ENCODE measurements at places on chromosomes 6 and 20.

GRCh38 chr6:122020588-122021264, 378.7 kb upstream of the HSF2 start:
- DNase-seq, result no peak

- DNase-seq, result no peak
These were observed 46.0 kb downstream of the DACT2 start for GRCh38 chr6:168273441-168274036.

DNA sequence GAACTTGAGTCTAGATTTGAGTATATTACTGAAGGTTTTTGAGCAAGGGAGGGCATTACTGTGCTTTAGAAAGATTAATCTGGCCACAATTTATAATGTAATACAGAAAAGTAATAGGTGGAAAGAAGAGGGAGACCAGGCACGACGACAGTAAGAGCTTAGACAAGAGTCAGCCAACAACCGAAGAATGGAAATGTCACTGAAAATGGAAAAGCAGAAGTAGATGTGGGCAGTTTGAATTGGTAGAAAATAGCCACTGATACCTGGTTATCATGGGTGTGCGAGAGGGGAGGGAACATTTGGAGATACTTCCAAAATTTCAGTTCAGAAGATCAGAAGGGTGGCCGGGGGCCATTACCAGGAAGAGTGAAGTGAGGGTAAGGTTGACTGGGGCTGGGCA, 339.1 kb downstream of the UTRN start:
- DNase-seq, result no peak

- peak; percentile 9 for DNase-seq
These were observed 28.2 kb upstream of the NOX3 start for GRCh38 chr6:155483858-155484257.

GRCh38 chr20:39029364-39029763, 67.2 kb downstream of the DHX35 start:
- DNase-seq, result no peak

DNA sequence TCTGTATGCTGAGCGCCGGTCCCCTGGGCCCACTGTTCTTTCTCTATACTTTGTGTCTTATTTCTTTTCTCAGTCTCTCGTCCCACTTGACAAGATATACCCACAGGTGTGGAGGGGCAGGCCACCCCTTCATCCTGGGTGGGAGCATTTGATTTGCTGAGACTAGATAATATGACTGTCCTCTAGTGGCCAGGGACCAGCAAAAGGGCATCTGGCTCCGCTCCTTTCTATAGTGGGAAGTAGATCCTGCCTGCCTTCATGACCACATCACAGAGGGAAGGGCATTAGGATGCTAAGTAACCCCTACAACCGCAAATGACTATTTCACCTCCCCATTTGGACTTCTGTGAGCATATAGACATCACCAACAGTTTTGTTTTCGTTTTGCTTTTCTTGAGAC, 64.5 kb downstream of the TRMT6 start:
- no peak for DNase-seq

GRCh38 chr20:61819921-61820825, 245.5 kb downstream of the TAF4 start:
- DNase-seq, result no peak

- no peak for DNase-seq
These were observed 66.6 kb downstream of the ECT2L start for GRCh38 chr6:138862456-138862855.

- DNase-seq, result no peak
These were observed 196.4 kb upstream of the GMDS start for GRCh38 chr6:2441601-2442475.

- DNase-seq, result no peak
These were observed 586 bp downstream of the ZNF512B start for GRCh38 chr20:63968928-63969760.

DNA sequence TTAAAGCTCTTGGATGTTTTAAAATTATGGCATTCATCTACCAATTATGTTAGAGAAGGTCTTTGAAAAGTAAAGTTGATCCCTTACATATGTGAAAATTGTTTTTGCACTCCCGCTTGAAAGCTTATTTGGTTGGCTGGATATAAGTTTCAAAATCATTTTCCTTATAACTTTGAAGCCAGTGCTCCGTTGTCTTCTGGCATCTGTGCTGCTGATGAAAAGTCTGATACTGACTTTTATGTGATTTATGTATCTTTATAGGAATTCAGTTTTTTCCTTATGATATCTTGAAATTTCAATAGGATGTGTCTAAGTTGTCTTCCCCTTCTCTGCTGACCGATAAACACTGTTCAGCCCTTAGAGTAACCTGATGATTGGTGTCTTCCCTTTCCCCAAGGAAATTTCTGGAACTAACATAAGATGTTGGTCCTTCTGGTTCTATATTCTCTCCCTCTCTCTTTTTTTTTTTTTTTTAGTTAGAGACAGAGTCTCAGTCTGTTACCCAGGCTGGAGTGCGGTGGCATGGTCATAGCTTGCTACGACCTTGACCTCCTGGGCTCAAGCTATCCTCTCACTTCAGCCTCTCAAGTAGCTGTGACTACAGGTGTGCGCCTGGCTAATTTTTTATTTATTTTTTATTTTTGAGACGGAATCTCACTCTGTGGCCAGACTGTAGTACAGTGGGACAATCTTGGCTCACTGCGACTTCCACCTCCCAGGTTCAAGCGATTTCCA, 12.7 kb downstream of the PANK2 start:
- DNase-seq, result no peak

DNA sequence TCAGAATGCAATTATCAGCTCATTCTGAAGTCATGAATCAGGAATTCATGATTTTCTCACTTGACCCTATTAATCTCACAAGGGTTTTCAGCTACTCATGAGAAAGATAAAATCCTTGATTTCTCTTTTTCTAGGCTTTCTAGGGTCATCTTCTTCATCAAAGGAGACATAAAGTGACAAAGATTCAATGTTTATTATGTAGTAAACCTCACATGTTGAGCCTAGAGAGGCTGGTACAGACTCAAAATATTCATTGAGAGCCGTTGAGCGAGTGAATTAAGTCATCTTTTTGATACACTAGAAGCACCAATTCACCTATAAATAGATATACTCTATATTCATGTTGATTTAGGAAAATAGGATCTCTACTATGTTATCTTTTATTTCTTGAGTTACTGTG, 104.8 kb upstream of the TRAF3IP2 start:
- no peak for DNase-seq

DNA sequence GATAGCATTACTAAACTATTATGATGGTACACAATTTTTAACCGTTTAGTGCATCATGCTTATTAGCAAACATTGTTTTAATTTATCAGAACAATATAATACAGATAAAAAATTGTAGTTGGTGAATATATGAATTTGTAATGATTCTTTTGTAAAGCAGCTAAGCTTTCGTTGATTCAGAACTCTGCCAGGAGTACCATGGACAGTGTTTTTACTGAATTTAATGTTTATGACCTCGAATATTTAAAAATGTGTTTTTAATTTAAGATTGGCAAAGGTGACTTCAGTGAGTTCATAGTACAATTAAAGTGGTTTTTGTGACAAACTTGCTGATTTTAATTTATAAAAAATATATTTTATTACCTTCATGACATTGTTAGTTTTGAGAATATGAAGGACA, 10.0 kb downstream of the AFDN start:
- no peak for DNase-seq

GRCh38 chr20:34561661-34562060, 3.1 kb downstream of the MAP1LC3A start:
- no peak for DNase-seq

GRCh38 chr6:140274548-140274947, 900.1 kb upstream of the CITED2 start:
- no peak for DNase-seq

- peak; percentile 99 for DNase-seq
These were observed 18.0 kb downstream of the ATP9A start for GRCh38 chr20:51750037-51750769.

DNA sequence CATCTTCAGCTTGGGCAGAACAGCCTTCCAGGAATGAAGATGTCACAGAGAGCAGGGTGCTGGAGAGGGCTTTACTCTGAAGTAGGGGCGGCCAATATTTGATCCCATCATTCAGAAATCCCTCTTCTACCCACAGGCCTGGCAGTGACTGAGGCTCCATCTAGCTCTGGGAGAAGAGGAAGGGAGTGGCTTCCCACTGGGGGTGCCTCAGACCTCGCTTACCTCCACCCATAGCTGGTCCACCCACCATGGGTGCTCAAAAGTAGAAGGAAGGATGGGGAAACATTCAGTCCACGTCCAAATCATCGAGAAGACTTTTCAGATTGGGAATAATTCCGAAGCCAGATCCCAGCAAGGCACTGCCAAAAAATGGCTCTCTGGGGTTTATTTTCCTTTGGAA, 11.8 kb upstream of the THBD start:
- no peak for DNase-seq

- DNase-seq, result no peak
These were observed 210.4 kb downstream of the TAF4 start for GRCh38 chr20:61855286-61855685.

DNA sequence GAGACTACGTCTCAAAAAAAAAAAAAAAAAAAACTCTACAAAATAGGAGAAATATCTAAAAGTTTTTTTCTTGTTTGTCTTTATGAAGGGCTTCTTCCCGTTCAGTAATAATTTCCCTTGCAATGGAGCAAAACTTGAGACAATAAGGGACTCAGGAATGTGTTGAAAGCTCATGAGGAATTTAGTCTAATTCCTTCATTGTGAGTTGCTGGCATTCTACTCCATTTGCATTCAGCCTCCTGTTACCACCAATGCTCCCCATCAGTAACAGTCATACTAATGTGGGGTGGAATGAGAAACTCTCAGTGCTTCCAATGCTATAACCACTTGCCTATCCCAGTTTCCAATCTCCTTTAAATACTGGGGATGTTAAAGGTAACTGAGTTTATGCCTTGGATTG, 576.7 kb upstream of the AGPAT4 start:
- no peak for DNase-seq
